ENCODE measurements at places on chromosomes 1 and 21.

GRCh38 chr1:154006136-154006535 lies 15.6 kb downstream of the RPS27 start:
- no peak for DNase-seq

GRCh38 chr1:80540149-80540548 lies 1260.6 kb upstream of the ADGRL2 start:
- DNase-seq = no peak

DNA sequence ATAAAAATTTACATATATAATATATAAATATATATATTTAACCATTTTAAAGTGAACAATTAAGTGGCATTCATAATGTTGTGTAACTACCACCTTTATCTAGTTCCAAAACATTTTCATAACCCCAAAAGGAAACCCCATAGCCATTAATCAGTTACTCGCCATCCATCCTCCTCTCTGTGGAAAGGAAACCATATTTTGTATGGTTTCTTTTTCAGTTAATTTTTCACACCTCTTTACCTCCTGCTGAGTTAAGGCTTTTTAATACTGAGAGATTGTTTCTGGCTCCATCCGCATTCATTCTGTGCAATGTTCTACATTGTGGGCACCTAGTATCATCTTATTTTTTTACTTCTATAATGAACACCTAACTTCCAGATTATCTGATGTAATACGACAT lies 512.1 kb downstream of the LMO4 start:
- no peak for DNase-seq

- DNase-seq = no peak
Measured at GRCh38 chr1:53129891-53130597, 12.4 kb downstream of the SLC1A7 start.

- no peak for DNase-seq
Measured at GRCh38 chr1:227225715-227226346, 92.5 kb downstream of the CDC42BPA start.

DNA sequence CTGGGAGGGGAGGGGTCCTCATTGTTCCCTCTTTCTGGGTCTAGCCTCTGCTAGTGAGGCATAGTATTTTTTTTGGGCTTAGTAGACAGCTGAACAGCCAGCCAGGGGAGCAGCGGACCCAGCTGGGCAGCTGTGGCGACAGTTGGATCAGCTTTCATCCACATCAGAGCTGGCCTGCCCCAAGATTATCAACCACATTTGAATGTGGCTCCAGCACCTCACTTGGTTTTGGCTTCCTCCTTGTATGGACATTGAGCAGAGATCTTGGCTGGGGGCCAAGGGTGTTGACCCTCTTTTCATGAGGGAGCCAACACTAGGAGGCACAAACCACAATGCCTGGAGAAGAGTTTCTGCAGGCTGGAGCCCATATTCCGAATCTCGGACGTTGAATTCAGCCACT lies 25.0 kb downstream of the WNT4 start:
- DNase-seq = peak; percentile 49

- peak; percentile 61 for DNase-seq
Measured at GRCh38 chr1:248779350-248779749, 23.8 kb upstream of the LYPD8 start.

DNA sequence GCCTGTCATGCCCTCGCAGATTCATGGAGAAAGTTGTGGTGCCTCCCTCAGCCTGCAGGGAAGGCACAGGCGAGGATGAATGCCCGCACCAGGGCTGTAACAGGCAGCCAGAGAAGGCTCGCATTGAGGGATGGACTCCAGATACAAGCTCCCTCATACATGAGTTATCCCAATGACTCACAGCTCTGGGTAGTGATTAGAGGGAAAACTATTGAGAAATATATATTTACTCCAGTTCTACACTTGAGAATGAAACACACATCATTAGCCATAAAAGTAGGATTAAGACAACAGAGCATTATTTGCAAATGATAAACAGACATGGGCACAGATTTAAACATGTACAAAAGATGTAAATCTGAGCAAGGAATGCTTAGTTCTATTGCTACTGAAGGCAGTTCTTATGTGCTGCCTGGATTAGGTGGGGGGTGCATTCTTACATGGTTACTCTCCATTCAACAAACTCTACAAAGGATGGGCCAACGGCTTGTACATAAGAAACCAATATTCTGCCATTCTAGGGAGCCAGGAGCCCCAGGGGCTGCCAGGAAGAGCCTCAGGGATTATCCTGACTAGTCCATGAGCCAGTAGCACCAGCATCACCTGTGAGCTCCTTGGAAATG lies 97.9 kb downstream of the CSMD2 start:
- no peak for DNase-seq

DNA sequence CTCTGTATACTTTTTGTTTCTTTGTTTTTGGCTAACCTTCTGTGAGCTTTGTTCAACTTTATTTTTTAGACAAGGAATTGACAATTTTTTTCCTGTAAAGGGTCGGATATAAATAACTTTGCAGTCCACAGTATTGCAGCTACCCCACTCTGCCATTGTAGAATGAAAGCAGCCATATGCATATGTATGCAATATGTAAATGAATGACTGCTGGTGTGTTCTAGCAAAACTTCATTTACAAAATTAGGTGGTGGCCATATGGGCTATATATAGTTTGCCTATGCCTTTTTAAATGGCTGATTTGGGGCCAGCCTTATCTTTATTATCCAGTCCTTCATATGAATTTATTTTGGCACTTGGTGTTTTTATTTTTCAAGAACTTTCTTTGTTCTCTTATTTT lies 18.0 kb upstream of the SNRPE start:
- no peak for DNase-seq

DNA sequence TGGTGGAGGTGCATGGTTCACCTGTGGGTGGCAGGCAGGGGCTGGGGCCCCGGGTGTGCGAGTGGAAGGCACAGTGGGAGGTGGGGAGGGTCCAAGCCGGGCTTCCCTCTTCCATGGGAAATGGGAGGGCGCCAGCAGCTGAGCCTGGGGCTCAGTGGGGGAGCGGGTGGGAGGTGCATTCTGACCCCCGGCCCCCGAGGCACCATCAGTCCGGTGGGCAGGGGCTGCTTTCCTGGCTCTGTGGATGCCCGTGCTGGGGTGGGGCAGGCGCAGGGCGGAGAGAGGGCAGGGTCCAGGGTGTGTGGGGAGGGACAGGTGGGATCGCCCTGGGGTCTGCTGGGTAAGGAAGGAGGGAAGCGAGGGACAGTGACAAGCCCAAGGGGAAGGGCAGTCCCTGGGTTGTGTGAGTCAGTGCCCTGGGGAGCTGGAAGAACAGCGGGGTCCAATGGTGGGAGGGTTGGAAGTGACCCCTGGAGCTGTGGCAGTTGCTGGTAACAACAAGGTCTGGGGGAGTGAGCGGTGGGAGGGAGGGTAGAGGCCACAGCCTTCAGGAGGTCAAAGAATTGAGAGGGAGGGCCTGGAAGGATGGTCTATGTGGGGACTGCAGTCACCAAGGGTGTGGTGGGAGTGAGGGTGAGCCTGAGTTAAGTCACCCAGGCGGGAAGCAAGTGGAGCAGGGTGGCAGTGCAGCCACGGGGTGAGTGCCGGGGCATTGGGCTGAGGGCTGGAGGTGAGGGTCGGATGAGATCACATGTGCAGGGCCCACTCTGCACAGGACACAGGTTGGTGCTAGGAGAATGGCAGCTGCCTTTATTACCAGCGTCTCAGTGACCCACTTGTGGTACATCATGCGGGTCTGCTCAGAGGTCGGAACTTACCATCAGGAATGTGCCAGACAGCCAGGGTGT lies 29.6 kb downstream of the LHX4 start:
- DNase-seq = no peak

- DNase-seq = no peak
Measured at GRCh38 chr21:34313116-34313515, 50.7 kb upstream of the KCNE2 start.

- DNase-seq = no peak
Measured at GRCh38 chr1:175744833-175745232, 1.4 kb upstream of the TNR start.

GRCh38 chr21:42500736-42501135 lies 4.7 kb upstream of the RSPH1 start:
- no peak for DNase-seq

DNA sequence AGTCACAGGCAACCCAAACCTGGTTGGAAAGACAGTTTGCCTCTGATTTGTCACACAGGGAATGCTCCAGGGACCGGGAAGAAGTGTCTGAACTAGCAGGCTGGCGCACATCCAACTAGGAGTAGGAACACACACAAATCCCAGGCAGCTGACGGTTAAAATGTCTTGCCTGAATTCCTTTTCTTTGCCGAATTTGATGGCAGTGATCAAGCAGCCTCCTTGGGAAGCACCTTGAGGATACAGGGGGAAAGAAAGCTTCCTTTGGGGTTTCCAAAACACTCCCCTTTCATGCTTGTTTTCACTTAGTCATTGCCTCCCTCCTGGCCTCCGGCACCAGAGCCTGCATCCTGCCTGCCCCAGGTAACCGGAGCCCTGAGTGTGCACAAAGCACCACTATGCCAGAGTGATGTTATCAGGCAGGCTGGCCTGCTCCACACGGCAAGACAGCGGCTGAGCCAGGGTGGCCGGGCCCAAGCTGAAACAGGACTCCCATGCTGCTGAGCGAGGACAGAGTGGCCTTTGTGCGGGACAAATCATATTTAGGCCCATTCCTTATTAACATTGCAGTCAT lies 193.8 kb downstream of the LMX1A start:
- DNase-seq = no peak

- DNase-seq = peak; percentile 37
Measured at GRCh38 chr21:16195538-16195910, 465.7 kb downstream of the USP25 start.

GRCh38 chr1:91851130-91852010 lies 34.6 kb downstream of the TGFBR3 start:
- DNase-seq = no peak

- peak; percentile 29 for DNase-seq
Measured at GRCh38 chr1:186155594-186155993, 219.5 kb downstream of the TPR start.

DNA sequence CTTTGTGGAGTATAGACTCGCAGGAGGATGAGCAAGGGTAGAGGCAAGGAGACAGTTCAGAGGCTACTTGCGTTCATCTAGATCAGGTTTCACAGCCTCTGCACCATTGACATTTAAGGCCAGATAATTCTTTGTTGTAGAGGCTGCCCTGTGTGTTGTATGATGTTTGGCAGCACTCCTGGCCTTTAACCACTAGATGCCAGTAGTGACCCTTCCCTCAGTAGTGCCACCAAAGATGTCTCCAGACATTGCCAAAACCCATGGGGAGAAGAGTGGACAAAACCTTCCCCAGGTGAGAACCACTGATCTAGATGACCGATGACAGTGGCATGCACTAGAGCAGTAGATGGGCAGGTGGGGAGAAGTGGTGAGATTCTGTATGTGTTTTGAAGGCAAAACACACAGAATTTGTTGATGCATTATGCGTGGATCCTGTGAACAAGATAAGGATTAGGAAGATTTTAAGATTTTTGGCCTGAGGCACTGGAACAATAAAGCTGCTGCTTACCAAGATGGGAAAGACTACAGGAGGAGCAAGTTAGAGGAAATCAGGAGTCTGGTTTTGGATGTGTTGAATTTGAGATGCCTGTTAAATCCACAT lies 9.9 kb upstream of the COG2 start:
- DNase-seq = no peak

GRCh38 chr1:40178200-40178599 lies 17.0 kb downstream of the RLF start:
- no peak for DNase-seq

DNA sequence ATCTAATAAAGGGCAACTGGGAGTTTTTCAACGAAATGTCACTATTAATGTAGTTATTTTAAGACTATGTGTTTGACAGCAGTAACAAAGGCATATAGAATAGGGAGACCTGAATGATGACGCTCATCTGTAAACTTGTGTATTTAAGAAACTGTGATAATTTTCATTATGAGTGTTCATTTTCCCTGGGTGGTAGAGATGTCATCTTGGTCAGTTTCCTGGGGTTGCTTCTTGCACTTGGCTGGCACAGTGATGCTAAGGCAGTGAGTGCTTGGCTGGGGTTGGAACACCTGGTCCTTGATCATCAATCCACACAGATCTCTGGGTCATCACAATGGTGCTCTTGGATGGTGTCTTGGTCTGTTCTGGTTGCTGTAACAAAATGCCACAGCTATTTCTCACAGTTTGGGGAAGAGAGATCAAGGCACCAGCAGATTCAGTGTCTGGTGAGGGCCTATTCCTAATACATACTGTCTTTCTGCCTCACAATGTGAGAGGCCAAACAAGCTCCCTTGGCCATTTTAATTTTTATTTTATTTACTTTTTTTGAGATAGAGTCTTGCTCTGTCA lies 7.9 kb upstream of the SMYD2 start:
- no peak for DNase-seq

- DNase-seq = no peak
Measured at GRCh38 chr1:232578651-232579195, 51.2 kb downstream of the SIPA1L2 start.

DNA sequence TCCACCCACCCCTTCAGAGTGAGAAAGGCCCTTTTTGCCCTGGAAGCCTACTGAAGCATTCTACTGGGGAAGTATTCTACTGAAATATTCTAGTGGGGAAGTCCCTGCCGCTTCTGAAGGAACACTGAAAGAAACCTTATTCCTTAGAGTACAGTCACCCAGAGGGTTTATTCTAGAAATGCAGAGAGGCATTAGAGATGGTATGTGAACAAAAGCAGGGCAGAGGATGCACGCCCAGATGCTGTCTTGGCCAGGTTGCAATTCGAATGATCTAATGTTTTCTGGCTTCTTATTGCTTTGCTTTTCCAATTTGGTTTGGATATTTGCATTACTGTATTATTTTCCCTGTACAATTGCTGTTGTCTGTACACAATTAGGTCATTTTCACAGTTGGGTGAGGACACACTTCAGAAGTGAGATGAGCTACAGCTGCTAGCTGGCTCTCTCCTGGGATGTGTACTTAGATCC lies 37.1 kb downstream of the CCN1 start:
- DNase-seq = no peak

GRCh38 chr1:199308349-199308846 lies 669.6 kb downstream of the PTPRC start:
- no peak for DNase-seq
